Stimulated activated CD4-positive, alpha-beta T cell treated with anti-CD3 and anti-CD28 coated beads, Interleukin-15, amount 100 ng/mL, for 48 hours (primary cell): ENCODE measurements at places on chromosomes 5 and 9.

DNA sequence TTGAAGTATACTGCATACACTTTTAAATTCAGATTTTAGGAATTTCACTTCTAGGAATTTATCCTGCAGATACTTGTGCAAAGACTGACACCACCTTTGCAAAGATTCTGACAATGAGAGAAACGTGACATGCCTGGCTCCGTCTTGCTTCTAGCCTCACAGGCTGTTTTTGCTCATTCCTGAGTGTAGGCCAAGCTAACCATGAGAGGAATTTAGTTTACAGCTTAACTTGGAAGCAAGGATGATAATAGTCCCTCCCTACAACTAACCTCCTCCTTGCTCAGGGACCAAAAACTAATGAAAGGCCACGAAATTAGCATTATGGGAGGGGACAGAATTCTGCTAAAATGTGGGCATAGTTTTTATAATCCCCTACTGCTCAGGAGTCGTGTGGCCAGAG is 31.1 kb downstream of the C5orf22 start:
- no peak for DNase-seq

DNA sequence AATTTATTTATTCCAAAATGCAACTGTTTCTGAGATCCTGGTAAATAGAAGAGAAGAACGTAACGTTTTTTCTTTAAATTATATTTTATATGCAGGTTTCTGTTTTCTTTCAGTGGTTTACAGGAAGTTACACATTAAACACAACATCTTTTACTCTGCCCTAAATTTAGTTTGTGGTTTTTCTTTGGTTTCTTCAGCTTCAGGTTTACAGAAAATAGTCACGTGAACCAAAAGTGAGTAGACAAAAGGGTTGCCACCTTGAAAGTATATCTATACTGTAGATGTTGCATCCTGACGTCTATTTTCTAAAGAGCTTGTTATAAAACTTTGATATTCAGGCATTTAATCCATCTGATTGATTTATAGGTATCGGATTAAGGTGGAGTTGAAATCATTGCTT is 1236.6 kb downstream of the MAT2B start:
- DNase-seq: no peak

DNA sequence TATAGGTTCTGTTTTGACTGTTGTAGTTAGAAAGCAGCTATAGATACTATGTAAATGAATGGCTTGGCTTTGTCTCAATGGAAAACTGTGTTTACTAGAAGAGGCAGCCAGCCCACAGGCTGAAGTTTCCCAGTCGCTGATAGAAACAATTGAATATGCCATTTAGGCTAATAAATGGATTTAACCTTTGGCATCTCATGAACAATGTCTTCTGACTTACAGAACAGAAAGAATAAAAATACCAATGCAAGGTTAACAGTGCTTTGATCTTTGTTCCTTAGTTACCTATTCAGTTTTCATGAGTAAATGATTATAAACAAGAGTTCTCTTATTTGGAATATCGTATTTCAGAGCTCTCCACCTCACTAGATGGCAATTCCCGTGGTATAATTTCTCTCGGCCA is 120.6 kb downstream of the PAM start:
- no peak for DNase-seq

GRCh38 chr5:159058716-159059636 is 40.7 kb downstream of the EBF1 start:
- no peak for DNase-seq

DNA sequence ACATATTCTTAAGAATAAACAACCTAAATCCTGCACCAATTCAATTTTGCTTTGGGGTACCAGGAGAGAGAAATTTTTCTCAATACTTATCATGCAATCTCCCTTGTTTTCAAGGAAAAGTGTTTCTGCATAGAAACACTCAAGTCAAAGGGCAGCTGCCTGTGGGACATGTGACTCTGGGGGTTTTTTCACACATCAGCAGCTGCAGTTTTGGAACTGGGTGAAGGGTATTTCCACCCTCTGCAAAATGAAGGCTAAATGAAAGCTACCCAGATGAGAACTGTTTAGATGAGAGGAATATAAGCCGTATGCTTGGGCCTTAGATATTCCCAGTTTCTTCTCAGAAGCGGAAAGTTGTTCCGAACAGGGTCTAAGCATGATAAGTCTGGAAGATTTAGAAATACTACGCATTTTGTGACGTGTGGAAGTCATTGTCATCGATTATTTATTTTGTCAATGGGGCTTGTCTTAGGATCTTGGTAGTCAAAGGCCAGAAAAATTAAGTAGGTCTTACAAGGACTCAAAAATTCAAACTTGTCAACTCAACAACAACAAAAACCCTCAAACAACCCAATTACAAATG is 64.3 kb upstream of the BOD1 start:
- DNase-seq: no peak

DNA sequence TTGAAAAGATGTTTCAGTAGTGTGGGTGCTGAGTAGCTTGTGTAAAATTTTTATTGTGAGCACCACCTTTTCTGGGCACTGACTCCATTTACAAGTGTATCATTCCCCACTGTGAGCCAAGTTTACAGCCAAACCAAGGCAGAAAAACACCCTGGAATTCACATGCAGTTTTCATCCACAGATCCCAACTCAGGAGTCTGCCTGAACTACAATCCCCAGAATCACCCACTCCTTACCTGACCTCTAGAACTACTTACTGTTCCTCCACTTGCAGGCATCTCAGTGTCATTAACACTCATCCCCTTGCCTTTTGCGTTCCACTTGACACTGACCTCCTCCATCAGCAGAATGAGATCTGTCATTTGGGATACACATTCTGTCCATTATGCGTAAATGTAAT is 2042.6 kb upstream of the CDH6 start:
- no peak for DNase-seq
